Endodermal cell (in vitro differentiated cells): ENCODE measurements at places on chromosomes 3 and 15. TPM values are rescaled to one million over a fixed set of nuclear protein-coding genes. Genes with fewer than 3 reads are reported as not detected.

DNA sequence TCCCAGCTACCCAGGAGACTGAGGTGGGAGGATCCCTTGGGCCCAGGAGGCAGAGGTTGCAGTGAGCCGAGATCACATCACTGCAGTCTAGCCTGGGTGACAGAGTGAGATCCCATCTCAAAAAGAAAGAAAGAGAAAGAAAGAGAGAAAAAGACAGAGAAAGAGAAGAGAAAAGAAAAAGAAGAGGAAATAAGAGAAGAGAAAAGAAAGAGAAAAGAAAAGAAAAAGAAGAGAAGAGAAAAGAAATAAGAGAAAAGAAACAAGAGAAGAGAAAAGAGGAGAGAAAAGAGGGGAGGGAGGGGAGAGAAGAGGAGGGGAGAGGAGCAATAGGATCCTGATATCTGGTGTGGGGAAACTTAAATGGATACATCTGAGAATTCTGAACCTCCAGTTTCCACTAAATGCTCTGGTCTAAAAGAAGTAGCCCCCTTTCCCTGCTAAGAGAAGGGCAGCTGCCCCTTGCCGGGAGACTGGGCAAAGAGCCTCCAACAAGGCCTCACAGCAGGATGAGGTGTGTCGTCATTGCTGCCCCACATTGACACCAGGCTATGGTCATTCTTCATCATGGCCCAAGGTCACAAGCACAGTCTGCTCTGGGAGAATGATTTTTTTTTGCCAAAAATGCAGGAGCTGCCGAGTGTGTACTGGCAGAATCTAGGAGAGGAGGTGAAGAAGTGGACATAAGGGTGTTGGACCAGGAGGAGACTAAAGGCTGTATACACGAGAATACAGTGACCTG is 21.1 kb upstream of the COMMD4 start:
- DNase-seq, result peak; percentile 5
- H3K27me3 ChIP-seq, result no peaks in the 10 kb centered on the region
- no peak overlapping the region for H3K4me3 ChIP-seq
- no peaks in the 10 kb centered on the region for H3K4me1 ChIP-seq

- no peaks in the 10 kb centered on the region for H3K4me1 ChIP-seq
- DNase-seq, result no peak
- H3K27me3 ChIP-seq, result no peaks in the 10 kb centered on the region
- no peak overlapping the region for H3K27ac ChIP-seq
- H3K36me3 ChIP-seq, result peaks cover 29% of the 10 kb centered on the region
- H3K4me3 ChIP-seq, result no peak overlapping the region
Measured at GRCh38 chr3:136078421-136079364, 113.2 kb downstream of the PPP2R3A start.

DNA sequence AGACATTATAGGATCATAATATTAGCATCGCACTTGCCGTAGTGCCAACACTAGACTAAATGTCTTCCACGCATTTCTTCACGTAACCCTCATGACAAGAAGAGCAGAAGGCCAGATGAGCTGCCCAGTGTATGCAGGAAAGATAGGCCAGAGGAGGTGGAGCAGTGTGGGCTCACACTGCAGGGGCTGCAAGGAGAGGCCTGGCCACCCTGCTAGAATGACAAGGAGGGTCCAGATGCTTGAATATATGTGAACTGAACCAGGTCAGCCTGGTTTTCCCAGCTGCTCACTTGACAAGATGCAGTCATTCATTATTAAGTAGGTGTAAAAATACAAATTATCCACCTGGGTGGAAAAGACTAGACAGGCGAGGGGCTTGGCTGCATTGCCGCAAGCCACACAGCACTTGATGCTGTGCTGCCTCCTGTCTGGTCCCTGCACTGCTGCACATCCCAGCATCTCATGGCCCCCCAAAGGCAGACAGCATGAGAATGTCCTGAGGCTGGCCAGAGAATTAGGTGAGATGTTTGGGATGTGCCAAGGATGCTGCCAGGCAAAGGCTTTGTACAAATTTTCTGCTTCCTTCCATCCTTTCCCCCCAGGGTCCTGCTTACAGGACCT is 115.2 kb downstream of the NTRK3 start:
- peak overlapping the region; percentile 62 for H3K27ac ChIP-seq
- peak; percentile 60 for DNase-seq
- no peaks in the 10 kb centered on the region for H3K4me1 ChIP-seq
- H3K27me3 ChIP-seq, result peaks cover 18% of the 10 kb centered on the region

GRCh38 chr15:42919799-42920518 is 619 bp downstream of the TTBK2 start:
- H3K27me3 ChIP-seq, result peaks cover 19% of the 10 kb centered on the region
- peak overlapping the region; percentile 96 for H3K4me3 ChIP-seq
- no peaks in the 10 kb centered on the region for H3K36me3 ChIP-seq

DNA sequence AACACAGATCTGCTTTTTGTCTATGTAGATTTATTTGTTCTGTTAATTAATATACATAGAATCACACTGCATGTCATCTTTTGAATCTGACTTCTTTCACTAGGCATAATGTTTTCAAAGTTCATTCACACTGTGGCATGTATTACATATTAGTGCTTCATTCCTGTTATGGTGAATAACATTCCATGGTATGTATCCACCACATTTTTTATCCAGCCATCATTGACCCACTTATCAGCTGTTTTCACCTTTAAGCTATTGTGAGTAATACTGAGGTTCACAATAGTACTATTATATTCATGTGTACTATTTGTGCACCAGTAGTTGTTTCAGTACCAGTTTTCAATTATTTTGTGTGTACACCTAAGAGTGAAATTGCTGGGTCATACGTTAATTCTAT is 230.6 kb upstream of the CNTN3 start:
- H3K27ac ChIP-seq, result no peak overlapping the region
- H3K27me3 ChIP-seq, result no peaks in the 10 kb centered on the region

DNA sequence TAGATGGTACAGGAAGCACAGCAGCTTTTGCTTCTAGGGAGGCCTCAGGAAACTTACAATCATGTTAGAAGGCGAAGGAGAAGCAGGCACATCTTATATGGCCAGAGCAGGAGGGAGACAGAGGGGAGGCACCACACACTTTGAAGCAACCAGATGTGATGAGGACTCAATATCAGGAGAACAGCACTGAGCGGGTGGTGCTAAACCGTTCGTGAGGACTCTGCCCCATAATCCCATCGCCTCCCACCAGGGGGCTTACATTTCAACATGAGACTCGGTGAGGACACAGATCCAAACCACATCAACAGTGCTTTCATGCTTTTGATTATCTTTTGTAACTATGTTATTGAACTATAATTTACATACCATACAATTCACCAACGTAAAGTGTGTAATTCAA is 7.6 kb upstream of the TMEM44 start:
- H3K4me1 ChIP-seq, result no peaks in the 10 kb centered on the region
- H3K36me3 ChIP-seq, result peaks cover 50% of the 10 kb centered on the region
- no peaks in the 10 kb centered on the region for H3K27me3 ChIP-seq
- peak; percentile 79 for DNase-seq
- no peak overlapping the region for H3K27ac ChIP-seq
- no peak overlapping the region for H3K4me3 ChIP-seq

GRCh38 chr3:180624714-180625113 is 22.8 kb downstream of the TTC14 start:
- H3K4me1 ChIP-seq, result no peaks in the 10 kb centered on the region
- H3K36me3 ChIP-seq, result no peaks in the 10 kb centered on the region
- no peak overlapping the region for H3K4me3 ChIP-seq
- DNase-seq, result no peak

- DNase-seq, result no peak
- H3K4me3 ChIP-seq, result no peak overlapping the region
- H3K36me3 ChIP-seq, result no peaks in the 10 kb centered on the region
Measured at GRCh38 chr15:50066202-50066601, 52.8 kb downstream of the ATP8B4 start.

DNA sequence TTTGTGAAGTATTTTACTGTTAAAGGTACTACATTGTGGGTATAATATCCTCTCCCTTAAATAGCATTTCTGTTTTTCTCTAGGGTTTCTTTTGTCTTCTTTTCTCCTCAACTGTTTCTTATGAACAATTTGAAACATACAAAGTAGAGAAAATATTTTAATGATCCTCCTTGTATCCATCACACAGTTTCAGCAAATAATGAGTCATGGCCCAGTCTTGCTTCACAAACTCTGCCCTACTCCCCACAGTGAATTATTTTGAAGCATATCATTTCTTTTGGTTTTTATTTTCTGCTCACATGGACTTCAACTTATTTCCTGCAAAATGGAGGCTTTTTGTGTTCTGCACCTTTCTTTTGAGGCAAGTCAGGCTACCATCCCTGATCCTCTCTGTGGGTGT is 6.1 kb upstream of the SCAANT1 start:
- no peaks in the 10 kb centered on the region for H3K27me3 ChIP-seq
- no peak for DNase-seq
- H3K36me3 ChIP-seq, result peaks cover 70% of the 10 kb centered on the region
- no peaks in the 10 kb centered on the region for H3K4me1 ChIP-seq

- no peaks in the 10 kb centered on the region for H3K36me3 ChIP-seq
- no peak overlapping the region for H3K4me3 ChIP-seq
- no peaks in the 10 kb centered on the region for H3K27me3 ChIP-seq
Measured at GRCh38 chr3:132016061-132017041, 18.5 kb downstream of the CPNE4 start.

GRCh38 chr3:142180761-142181362 is 31.5 kb upstream of the TFDP2 start:
- H3K4me1 ChIP-seq, result no peaks in the 10 kb centered on the region
- no peaks in the 10 kb centered on the region for H3K27me3 ChIP-seq
- no peak overlapping the region for H3K4me3 ChIP-seq
- H3K36me3 ChIP-seq, result peaks cover 23% of the 10 kb centered on the region
- peak; percentile 76 for DNase-seq

DNA sequence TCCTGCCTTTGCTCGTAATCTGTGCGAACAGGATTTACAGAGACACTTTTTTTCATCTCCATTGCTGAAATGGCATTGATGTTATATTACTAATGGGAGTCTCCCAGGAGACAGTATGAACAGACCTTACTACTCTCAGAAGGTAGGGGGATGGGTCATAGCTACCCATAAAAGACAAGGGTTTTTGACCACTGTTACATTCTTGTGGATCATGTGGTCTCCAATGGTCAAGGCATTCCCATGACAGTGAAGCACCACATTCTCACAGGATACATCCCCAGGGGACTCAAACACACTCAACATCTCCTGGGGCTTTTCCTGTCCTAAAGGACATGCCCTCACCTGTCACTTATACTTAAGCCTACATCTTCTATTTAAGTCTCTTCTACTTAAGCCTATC is 40.8 kb downstream of the MKRN3 start:
- no peaks in the 10 kb centered on the region for H3K27me3 ChIP-seq
- no peak for DNase-seq
- no peaks in the 10 kb centered on the region for H3K4me1 ChIP-seq
- H3K36me3 ChIP-seq, result no peaks in the 10 kb centered on the region
- no peak overlapping the region for H3K27ac ChIP-seq

GRCh38 chr3:60803216-60804173 is 447.8 kb downstream of the FHIT start:
- no peaks in the 10 kb centered on the region for H3K36me3 ChIP-seq
- no peaks in the 10 kb centered on the region for H3K27me3 ChIP-seq
- no peak overlapping the region for H3K27ac ChIP-seq
- no peak overlapping the region for H3K4me3 ChIP-seq
- no peak for DNase-seq

GRCh38 chr3:13785351-13785750 is 94.5 kb downstream of the WNT7A start:
- DNase-seq, result no peak
- no peak overlapping the region for H3K4me3 ChIP-seq
- H3K36me3 ChIP-seq, result no peaks in the 10 kb centered on the region
- H3K27me3 ChIP-seq, result no peaks in the 10 kb centered on the region
- H3K27ac ChIP-seq, result peak overlapping the region; percentile 64
- H3K4me1 ChIP-seq, result peaks cover 11% of the 10 kb centered on the region

DNA sequence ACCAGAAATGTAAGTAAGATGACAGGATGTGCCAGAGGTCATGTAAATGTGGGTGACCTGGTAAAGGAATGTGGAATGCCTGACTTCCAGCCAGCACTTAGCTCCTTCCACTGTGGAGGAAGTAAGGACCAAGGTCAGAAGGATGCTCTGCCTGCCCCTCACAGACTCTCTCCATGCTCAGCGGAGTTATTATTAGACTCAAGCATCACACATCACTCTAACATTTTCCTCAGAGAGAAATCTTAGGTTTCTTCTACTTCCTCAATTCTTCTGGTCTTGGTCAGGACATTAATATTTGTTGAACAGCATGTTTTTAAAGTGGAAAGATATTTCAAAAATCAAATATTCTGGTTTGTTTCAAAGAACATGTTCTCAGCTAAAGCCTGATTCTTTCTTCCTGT is 231.4 kb upstream of the WNT5A start:
- no peak overlapping the region for H3K27ac ChIP-seq
- no peak for DNase-seq
- H3K4me1 ChIP-seq, result no peaks in the 10 kb centered on the region
- no peaks in the 10 kb centered on the region for H3K27me3 ChIP-seq
- no peaks in the 10 kb centered on the region for H3K36me3 ChIP-seq

GRCh38 chr3:41222012-41222411 is 22.7 kb downstream of the CTNNB1 start:
- DNase-seq, result no peak
- H3K4me1 ChIP-seq, result no peaks in the 10 kb centered on the region
- no peaks in the 10 kb centered on the region for H3K27me3 ChIP-seq
- H3K27ac ChIP-seq, result no peak overlapping the region

- no peak overlapping the region for H3K4me3 ChIP-seq
- H3K4me1 ChIP-seq, result no peaks in the 10 kb centered on the region
- DNase-seq, result no peak
- H3K36me3 ChIP-seq, result no peaks in the 10 kb centered on the region
- no peaks in the 10 kb centered on the region for H3K27me3 ChIP-seq
Measured at GRCh38 chr15:100061944-100062343, 279.8 kb downstream of the ADAMTS17 start.

GRCh38 chr15:78907577-78907976 is 34.9 kb downstream of the MORF4L1 start:
- peak; percentile 89 for DNase-seq
- no peaks in the 10 kb centered on the region for H3K4me1 ChIP-seq
- H3K36me3 ChIP-seq, result peaks cover 89% of the 10 kb centered on the region
- no peaks in the 10 kb centered on the region for H3K27me3 ChIP-seq

DNA sequence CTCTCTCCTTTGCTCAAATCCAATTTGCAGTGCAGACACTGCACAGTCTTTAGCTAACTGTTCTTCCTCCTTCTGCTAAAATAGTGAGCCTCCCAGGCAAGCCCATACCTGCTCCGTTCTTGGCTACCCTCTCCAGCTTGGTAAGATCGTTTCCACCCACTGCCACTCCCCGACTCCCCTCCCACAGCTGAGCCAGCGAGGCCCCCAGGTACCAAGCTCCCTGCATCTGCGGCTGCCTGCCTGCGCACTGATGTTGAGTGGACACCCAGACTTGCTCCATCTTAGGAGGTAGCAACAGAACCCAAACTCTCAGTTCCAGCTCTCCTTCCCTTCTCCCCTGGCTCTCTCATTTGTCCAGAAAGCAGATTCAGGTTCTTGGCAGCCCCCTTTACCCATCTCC is 7.9 kb upstream of the TNK2 start:
- H3K4me1 ChIP-seq, result peaks cover 3% of the 10 kb centered on the region
- H3K36me3 ChIP-seq, result no peaks in the 10 kb centered on the region
- peak; percentile 46 for DNase-seq
- H3K27me3 ChIP-seq, result no peaks in the 10 kb centered on the region

Gene ISLR
- 0.23 TPM in 1 of 3 replicates, not detected in the others for total RNA-seq

Gene CHRNA5
- 7.2 to 23.2 TPM (median 23.0 TPM) in 3 replicates for total RNA-seq

Gene TM4SF18
- total RNA-seq, result 0.62 and 0.84 TPM in 2 replicates

Gene ERICH6
- total RNA-seq, result not detected in 3 replicates

Gene UPK1B
- total RNA-seq, result 11.3 to 13.1 TPM (median 11.7 TPM) in 3 replicates

Gene ADAMTSL3
- total RNA-seq, result 0.79 and 1.2 TPM in 2 replicates

Gene PIF1
- total RNA-seq, result 45.7 to 61.4 TPM (median 60.7 TPM) in 3 replicates

Gene LYZL4
- not detected in 2 replicates for total RNA-seq
